OCI-LY7 (cell line): ENCODE measurements at places on chromosomes 16 and 17.

DNA sequence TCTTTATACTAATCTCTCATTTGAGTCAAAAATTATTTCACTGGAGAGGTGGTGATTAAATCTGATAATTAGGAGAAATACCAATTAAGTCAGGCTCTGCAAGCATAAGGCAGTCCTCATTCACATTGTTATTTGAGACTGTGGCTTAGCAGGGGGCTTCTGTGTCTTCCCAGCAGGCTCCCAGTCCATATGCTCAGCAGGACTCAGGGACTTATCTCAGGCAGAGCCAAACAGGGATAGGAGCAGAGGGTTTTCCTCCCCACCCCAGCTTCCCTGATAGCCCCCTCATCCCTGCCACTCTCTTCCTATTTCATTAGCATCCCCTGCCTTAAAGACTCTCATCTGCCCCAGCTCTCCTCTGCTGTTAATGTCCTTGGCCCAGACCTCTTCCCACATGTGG, 104.3 kb upstream of the DNAH9 start:
- DNase-seq, result no peak

GRCh38 chr17:82836823-82837357, 2.9 kb downstream of the ZNF750 start:
- no peak for DNase-seq

GRCh38 chr17:37386462-37386861, 10.7 kb downstream of the C17orf78 start:
- DNase-seq, result no peak

DNA sequence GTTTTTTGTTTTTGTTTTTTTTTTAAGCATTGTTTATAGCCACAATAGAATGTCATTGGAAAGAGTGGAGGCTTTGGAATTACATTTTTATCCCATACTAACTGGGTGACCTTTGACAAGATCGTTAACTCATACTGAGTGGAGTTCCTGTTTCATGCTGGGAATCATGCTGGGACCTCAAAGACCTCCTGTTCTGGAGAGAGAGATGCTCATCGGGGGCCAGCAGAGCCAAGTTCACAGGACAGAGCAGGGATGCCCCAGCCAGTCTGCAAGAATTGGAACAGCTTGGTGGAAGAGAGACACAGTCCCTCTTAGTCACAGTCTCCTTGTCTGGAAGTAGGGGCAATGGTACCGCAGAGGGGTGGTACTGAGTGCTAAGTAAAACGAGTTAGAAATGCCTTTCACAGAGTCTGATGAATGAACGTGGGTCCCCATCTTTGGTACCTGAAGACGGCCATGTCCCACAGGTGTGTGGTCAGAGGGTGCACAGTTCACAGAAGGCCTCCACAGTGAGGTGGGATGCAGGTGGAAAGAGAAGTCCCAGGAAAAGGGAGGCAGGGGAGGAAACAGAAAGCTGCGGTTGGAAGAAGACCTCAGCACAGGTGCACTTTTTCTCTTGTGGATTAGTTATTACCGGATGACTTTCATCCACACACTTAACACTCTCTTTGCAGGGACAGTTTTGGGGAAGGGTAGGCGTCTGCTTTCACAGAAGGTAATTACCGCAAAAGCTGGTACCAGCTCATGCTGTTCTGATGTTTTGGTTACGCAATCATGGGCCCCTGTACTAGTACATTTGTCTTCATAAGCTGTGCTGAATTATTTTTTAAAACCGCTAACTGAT, 147.8 kb downstream of the PRKCA start:
- no peak for DNase-seq

DNA sequence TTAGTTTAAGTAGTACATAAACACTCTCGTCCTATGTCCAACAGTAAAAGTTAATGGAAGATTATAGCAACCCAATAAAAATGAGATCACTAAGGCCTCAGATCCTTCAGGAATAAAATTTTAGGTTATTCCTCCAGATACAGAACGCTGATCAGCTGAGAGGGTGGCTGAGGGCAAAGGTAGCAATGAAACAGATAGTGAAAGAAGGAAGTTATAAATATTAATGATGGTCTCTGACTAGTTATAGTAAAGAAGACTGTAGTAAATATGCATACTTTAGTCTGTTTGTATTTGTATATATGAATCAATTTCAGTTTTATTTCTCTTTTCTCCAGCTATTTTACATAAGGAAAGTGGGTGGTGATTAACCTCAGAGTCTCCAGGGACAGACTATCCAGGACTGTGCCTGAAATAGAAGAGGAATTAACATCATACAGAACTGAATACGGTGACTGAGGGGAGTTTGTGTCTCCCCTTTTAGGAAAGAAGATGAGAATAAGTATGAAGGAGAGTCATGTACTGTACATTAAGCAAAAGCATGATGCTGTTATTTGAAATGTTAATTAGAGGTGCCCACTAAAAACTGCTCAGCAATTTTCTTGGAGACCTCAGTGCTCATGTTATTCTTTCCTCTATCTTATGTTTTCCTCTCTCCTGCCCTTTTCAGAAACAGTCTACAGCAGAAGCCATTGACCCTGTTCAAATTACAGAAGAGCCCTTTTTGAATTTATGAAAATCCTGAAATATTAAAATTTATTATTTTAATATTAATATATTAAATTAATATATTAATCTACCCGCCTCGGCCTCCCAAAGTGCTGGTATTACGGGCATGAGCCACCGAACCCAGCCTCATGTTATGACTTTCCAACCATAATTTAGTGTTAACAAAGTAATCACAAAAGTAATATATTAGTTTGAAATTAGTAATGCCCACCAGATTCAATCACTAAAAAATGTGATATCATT, 36.5 kb upstream of the DHRS7B start:
- DNase-seq, result no peak
